Stimulated activated CD8-positive, alpha-beta memory T cell treated with anti-CD3 and anti-CD28 coated beads, Interleukin-15, amount 100 ng/mL, for 24 hours (primary cell): ENCODE measurements at places on chromosomes 4 and X.

DNA sequence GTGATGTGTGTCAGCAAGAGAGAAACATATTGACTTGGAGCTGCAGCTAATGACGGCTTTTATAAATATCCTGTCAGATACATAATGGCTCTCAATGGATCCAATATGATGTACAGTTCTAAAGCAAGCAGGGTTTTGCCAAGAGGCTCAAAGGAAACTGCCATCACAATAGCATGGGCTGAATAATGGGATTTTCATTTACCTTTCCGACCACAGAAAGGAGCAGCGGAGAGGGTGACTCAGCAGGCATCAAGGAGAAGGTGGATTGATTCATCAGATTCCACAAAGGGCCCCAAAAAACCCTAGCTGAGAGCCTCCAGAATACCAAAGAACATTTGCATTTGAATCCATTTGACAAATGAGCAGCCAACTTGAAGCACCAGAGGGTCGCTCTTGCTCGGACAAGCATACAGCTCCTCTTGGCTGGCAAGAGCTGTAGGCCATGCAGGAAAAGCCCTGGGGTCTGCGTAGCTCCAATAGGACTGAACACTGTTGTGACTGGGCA, 355.7 kb upstream of the NOCT start:
- no peak for DNase-seq

GRCh38 chr4:76753814-76754213, 144.1 kb downstream of the SOWAHB start:
- no peak for DNase-seq

GRCh38 chrX:150032742-150033141, 94.5 kb upstream of the EOLA2 start:
- DNase-seq: no peak

- DNase-seq: no peak
Measured at GRCh38 chr4:73205482-73205881, 53.1 kb downstream of the ANKRD17 start.

- DNase-seq: no peak
Measured at GRCh38 chr4:153538487-153539357, 72.6 kb downstream of the TMEM131L start.

GRCh38 chr4:108830509-108831244, 67.8 kb upstream of the ETNPPL start:
- DNase-seq: no peak

GRCh38 chr4:2763511-2763967, 7.4 kb upstream of the TNIP2 start:
- no peak for DNase-seq
